Endodermal cell (in vitro differentiated cells): ENCODE measurements at places on chromosomes 5 and 9. TPM values are rescaled to one million over a fixed set of nuclear protein-coding genes. Genes with fewer than 3 reads are reported as not detected.

PDZD2 gene
- 2.9 to 6.6 TPM (median 5.6 TPM) in 3 replicates for total RNA-seq

CCDC180 gene
- total RNA-seq = 5.6 to 10.9 TPM (median 7.4 TPM) in 3 replicates

PCDHGA4 gene
- 4.0 and 5.0 TPM in 2 replicates for total RNA-seq

TMC1 gene
- not detected in 3 replicates for total RNA-seq

SLC38A9 gene
- 41.7 and 47.2 TPM in 2 replicates for total RNA-seq

TMEM215 gene
- 0.09 TPM in 1 of 3 replicates, not detected in the others for total RNA-seq

PHYHD1 gene
- total RNA-seq = 15.5 and 18.0 TPM in 2 replicates
